ENCODE measurements at places on chromosomes 7 and 10.

GRCh38 chr7:22831602-22832305 is 9.1 kb upstream of the TOMM7 start:
- DNase-seq, result peak; percentile 39

DNA sequence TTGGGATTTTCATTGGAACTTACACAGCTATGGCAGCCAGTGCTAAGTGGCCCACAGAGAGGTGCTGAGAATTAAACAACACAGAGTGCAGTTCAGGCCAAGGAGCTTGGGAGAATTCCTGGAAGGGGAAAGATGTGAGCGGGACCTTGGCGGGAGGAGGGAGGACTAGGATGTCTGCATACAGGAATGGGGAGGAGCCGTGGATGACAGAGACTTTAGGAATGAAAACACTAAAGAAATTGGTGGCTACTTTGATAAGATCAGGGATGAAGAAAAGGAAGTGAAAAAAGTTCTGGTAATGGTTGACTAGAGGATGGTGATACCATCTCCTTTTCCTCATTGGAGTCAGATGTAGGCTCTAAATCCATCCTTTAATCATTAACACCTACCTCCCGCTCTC is 234.2 kb upstream of the FZD8 start:
- no peak for DNase-seq

GRCh38 chr7:68038621-68039314 is 1042.1 kb downstream of the TYW1 start:
- DNase-seq, result no peak

DNA sequence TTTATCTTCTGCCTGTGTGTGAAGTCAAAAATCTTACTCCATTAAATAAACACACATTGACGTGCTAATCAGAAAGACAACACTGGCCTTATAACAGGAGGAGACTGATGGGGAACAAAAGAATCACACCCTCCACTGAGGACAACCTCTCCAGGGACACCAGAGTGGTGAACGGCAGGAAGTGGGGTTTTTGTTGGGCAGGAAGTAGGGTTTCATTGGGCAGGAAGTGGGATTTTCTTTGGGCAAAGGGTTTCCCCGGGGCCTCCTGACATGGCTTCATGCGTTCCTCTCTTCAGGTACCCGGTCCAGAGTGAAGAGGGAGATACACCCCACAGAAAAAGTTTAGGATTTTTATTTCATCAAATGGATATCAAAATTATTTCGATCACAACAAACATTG is 30.6 kb downstream of the ADARB2 start:
- DNase-seq, result no peak

Measured in DMS 273 treated with DMSO at 0.1 percent for 48 hours (cell line).